ENCODE measurements at places on chromosomes 5 and 9.

DNA sequence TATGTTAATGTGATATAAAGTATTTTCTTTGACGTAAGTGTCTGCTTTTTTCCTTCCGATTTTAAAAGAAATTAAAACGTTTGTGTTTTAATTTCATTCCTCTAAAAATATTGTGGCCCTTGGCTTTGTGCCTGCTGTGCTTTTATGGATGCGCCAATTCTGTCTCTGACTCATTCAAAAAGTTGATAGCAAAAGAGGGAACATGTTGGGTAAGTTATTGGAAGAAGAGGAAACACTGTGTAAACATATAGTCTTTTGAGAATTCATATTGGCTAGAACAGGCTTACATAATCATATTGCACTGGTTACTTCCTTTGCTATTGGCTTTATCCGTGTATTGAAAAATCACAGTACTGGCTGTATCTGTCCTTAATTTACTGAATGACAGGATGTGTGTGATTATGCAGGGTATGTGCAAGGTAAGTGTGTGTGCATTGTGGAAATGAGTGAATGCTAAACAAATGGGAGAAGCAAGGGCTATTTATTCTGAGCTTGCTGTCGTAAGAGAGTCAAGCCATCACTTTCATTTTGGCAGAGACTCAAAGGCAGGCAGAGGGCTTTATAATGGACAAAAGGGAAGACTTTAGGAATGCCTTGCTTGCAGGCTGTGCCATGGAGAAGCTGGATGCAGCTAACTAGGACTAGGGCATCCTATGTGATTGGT, 67.8 kb downstream of the SGCD start:
- DNase-seq: no peak

DNA sequence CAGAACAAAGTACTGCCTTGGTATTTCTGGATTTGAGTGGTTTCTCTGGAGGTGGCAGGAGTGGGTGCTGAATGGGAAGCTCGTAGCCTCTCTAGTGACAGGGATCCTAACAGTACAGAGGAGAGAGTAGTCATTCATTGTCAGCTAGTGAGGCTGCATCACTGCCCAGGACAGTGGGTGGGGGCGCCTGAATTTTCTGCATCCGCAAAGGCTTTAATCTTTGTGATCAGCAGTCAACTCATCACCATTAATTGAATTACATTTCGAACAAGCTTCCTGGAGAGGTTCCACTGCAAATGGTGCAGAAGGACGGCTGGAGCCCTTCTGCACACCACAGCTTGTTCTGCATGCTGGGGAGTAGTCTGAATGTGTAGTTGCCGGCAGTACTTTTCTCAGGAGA, 77.5 kb downstream of the HSPA4 start:
- DNase-seq: no peak

GRCh38 chr9:133102190-133103021, 18.6 kb downstream of the RALGDS start:
- DNase-seq: no peak

DNA sequence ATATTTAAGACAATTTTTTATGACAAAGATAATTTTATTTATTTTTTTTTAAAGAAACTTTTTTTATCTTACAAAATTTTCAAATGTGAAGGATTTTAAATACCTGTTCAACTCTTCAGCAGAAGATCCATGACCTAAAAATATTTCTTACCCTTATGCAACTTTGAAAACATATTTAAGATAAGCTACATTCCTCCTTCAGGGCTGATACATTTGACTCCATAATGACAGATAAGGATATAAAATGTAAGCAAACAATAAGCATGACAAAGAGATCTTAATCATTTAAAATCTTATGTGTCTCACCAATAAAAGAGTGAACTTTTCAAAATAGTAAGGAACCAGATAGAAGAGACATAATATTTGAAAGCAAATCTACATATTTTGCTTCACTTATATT, 1138.2 kb upstream of the CDH18 start:
- no peak for DNase-seq

DNA sequence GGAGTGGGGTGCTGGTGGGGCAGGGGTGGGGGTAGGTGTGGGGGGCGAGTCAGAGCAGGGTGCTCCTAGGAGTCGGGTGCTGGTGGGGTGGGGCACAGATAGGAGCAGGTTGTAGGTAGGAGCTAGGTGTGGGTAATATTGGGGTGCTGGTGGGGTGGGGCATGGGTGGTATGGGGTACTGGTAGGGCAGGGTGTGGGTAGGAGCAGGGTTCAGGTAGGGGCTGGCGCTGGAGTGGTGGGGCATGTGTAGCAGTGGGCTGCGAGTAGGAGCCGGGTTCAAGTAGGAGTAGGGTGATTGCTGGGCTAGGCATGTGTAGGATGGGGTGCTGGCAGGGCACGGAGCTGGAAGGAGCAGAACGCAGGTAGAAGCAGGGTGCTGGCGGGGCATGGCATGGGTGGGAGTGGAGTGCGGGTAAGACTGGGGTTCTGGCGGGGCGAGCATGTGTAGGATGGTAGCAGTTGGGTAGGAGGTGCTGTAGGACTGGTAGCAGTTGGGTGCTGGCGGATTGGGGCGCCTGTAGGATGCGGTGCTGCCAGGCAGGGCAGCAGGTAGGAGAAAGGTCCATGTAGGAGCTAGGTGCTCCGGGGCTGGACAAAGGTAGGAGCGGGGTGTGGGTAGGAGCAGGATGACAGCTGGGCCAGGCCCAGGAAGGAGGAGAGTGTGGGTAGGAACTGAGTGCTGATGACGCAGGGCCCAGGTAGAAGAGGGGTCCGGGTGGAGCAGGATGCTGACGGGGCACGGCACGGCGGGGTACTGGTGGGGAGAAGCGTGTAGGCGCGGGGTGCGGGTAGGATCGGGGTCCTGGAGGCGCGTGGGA, 105.5 kb upstream of the SIMC1 start:
- DNase-seq: no peak

DNA sequence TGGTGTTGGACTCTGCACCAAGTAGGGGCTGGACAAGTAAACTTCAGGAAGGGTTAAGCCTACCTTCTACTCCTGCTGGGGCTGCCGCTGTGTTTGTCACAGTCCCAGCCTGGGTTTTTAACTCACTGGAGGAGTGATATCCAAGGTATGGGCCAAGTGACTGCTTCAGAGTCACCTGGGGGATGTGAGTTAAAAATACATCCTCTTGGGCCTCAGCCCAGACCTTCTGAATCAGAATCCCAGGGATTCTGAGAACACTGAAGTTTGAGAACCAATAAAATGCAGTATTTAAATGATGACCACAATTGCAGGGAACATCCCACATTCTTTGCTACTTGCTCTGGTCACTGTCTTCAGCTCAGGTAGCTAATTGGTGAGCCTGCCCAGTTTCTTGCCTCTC, 95.1 kb upstream of the DNAH5 start:
- no peak for DNase-seq

- DNase-seq: no peak
These were observed 54.1 kb downstream of the FER start for GRCh38 chr5:108801776-108802175.

DNA sequence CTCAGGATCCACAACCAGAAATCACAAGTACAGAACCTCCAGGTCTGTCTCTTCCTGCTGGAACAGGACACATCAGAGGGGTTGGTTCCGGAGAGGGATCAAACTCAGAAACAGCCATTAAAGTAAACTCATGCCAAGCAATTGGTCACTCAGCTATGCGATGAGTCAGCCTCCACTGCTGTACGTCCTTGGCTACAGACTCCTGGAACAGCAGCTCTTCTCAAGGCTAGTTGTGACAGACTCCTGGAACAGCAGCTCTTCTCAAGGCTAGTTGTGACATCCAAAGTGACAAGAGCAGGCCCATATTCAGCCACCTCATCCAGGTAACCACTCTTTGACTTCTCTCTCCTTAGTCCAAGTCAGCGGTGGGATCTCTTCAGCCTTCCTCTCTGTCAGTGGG, at the start of gene SPINK13:
Gene SPINK13 (plus strand): TSS at position 229 of the 400 bp plus-strand sequence. CDS start 1,279 bp downstream, outside the sequence.
- no peak for DNase-seq

DNA sequence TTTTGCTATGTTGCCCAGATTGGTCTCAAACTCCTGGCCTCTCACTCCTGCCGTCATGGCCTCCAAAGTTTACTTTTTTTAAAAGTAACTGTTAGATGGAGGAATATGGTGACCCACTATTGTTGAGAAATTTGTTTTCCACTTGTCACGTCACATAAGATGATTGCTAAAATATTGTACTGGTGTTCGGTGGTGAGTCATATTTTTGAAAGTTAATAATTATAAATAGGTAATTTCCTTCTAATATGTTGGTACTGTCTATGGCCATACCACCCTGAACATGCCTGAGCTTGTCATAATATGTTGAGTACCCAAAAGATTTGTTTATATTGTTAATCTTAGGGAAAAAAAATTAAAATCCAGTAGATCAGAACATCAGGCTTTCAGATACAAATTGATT, 22.6 kb downstream of the RMI1 start:
- DNase-seq: no peak

DNA sequence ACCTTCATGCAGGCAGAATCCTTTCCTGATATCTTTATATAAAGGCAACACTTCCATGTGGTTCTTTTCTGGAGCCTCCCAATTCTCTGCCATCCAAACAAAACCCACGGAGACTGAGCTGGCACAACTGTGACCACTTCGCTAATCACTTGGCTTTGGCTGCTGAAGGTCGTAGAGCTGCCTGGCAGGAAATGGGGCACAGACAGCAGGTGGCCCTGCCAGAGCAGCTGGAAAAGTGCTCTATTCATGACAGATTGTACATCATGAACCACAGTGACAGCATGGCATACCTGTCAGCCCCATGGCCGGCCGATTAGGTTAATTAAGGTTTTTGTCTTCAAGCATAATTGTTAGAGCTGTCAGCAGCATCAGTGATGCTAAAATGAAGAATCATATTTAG, 141.9 kb upstream of the ANKRD55 start:
- DNase-seq: no peak

- no peak for DNase-seq
These were observed 22.2 kb downstream of the CCT5 start for GRCh38 chr5:10272053-10272874.

DNA sequence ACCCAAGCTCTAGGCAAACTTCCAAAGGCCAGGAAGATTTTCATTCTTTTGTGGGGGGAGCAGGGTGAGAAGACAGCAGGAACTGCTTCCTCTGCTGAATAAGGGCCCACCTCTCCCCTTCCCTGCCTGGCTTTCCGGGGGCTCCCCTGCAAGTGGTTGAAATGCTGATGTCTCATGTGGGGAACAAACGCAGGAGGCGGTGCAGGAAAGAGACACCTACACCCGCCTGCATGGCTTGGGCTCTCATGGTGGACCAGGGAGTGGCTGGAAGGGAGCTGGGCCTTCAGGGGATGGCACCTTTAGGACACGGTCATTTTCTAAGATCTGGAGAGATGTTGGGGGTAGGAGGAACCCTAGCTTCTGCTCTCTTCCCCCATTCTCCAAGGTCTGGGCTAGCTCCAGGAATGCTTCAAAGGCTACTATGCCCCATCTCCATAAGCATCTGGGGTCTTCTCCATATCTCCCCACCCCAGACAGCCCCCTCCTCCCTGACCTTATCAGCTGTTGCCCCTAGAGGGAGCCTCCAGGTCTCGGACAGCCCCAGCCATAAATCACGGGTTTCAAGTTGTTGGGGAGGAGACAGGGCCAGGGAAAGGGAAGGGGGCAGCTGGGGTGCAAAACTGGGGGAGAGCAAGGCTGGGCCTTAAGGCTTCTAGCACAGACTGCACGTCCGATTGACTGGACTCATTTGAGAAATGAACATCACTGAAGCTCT, 76.6 kb downstream of the PSD2 start:
- DNase-seq: no peak

GRCh38 chr5:42005561-42006153, 80.6 kb downstream of the FBXO4 start:
- no peak for DNase-seq

- DNase-seq: no peak
These were observed 185.1 kb downstream of the SMARCA2 start for GRCh38 chr9:2199999-2200796.
